ENCODE measurements at places on chromosomes 2 and 18. TPM values are rescaled to one million over a fixed set of nuclear protein-coding genes. Genes with fewer than 3 reads are reported as not detected.

GPC1 gene
- total RNA-seq: 66.5 TPM

CNTNAP5 gene
- 0.09 TPM for total RNA-seq

DQX1 gene
- total RNA-seq: 0.09 TPM

BMPR2 gene
- 29.6 TPM for total RNA-seq

IAH1 gene
- total RNA-seq: 37.0 TPM

CD226 gene
- 0.09 TPM for total RNA-seq

MXD1 gene
- total RNA-seq: 2.8 TPM

OSR1 gene
- not detected for total RNA-seq

CYP27C1 gene
- under 0.01 TPM for total RNA-seq

C18orf32 gene
- 6.6 TPM for total RNA-seq

Measured in endothelial cell of coronary artery (primary cell).